ENCODE measurements at places on chromosomes 5 and 9. TPM values are rescaled to one million over a fixed set of nuclear protein-coding genes. Genes with fewer than 3 reads are reported as not detected.

GRCh38 chr9:116687754-116688135 is 640 bp downstream of the TRIM32 start:
- no peaks in the 10 kb centered on the region for H3K36me3 ChIP-seq
- H3K4me3 ChIP-seq: peak overlapping the region; percentile 81
- no peaks in the 10 kb centered on the region for H3K27me3 ChIP-seq
- H3K4me1 ChIP-seq: peaks cover 54% of the 10 kb centered on the region

GRCh38 chr9:26673261-26673660 is 219.3 kb downstream of the CAAP1 start:
- no peak overlapping the region for H3K27ac ChIP-seq
- H3K4me1 ChIP-seq: no peaks in the 10 kb centered on the region
- no peaks in the 10 kb centered on the region for H3K36me3 ChIP-seq
- H3K4me3 ChIP-seq: no peak overlapping the region
- no peak for DNase-seq

DNA sequence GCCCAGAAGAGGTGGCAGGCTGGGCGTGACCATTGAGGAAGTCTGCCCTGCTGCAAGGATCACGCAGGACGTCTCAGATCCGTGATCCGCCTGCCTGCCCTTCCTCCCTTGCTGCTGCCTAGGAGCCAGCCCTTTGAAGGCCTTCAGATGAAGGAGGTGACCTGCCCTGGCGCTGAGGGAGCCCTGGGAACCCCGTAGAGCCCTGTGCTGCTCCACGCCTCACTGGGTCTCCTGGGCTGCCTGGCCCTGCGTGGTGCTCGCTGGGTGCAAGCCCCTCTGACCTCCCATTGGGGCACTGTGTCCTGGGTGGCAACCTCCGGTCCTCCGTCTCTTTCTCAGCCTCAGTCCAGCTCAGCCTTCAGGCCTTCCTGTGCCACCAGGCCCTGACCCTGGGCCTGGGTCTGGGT is 295.3 kb upstream of the IRX4 start:
- no peak overlapping the region for H3K4me3 ChIP-seq
- no peaks in the 10 kb centered on the region for H3K4me1 ChIP-seq
- H3K27me3 ChIP-seq: no peaks in the 10 kb centered on the region
- no peaks in the 10 kb centered on the region for H3K36me3 ChIP-seq

DNA sequence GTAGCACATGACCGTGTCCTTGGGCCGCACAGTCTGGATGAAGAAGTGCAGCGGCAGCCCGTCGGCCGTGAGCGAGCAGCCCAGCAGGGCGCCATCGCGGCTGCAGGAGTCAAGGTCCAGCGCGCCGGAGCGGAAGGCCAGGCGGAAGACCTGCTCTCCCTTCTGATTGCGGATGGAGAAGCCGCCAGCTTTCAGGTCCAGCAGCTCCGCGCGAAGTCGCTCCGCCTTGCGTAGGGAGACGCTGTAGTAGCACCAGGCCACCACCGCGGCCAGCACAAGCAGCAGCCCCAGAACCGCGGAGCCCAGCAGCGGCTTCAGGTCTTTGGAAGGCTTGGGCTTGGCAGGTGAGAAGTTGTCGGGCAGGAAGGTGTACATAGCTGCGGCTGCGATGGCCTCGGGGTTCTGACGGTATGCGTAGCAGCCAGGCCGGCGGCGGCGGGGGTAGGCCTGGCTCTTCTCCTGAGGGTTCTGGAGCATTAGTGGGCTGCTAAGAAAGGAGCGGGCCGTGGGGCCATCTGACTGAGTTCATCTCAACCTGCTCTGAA is 4.2 kb downstream of the MYORG start:
- DNase-seq: no peak
- no peaks in the 10 kb centered on the region for H3K27me3 ChIP-seq
- no peaks in the 10 kb centered on the region for H3K36me3 ChIP-seq
- no peak overlapping the region for H3K4me3 ChIP-seq

- no peak overlapping the region for H3K4me3 ChIP-seq
- no peak overlapping the region for H3K27ac ChIP-seq
- no peaks in the 10 kb centered on the region for H3K27me3 ChIP-seq
- no peaks in the 10 kb centered on the region for H3K4me1 ChIP-seq
These were observed 51.4 kb upstream of the CHSY3 start for GRCh38 chr5:129852747-129853352.

Gene TOMM5
- 70.7 TPM for total RNA-seq

DNA sequence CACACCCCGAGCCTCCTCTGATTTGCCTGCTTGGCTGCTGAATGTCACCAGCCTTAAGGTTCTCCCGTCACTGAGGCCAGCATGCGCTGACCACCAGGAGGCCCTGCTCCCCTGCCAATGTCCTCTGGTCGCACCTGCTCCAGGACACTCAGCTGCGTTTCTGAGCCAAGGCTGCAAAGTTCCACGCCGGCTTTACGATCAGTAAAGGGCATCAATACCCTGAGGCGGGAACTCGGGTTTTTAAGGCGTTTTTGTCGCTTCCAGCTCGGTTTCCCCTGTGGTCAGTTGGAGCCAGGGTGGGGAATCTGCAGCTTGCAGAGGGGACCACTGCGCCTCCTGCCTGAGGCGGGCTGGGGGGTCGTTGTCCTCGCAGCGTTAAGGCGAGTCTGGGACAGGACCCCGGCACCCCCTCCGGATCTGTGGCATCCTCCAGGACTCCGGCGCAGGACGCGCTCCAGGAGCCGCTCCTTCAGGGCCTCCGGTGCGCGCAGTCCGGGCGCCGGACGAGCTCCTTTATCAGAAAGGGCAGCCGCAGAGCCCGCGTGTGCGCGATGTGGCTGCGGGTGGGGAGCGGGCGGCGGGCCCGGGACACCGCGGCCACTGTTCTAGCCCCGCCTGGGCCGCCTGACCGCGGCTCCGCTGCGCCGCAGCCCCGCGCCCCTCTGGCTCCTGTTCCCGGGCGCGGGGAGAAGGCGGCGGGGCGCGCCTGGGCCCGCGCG is 24.1 kb upstream of the FLT4 start:
- H3K36me3 ChIP-seq: no peaks in the 10 kb centered on the region
- peak; percentile 22 for DNase-seq
- H3K4me3 ChIP-seq: no peak overlapping the region
- H3K4me1 ChIP-seq: peaks cover 6% of the 10 kb centered on the region
- no peaks in the 10 kb centered on the region for H3K27me3 ChIP-seq
- H3K27ac ChIP-seq: no peak overlapping the region

Gene SV2C
- total RNA-seq: 3.4 TPM

Gene SELENOP
- total RNA-seq: 344 TPM

DNA sequence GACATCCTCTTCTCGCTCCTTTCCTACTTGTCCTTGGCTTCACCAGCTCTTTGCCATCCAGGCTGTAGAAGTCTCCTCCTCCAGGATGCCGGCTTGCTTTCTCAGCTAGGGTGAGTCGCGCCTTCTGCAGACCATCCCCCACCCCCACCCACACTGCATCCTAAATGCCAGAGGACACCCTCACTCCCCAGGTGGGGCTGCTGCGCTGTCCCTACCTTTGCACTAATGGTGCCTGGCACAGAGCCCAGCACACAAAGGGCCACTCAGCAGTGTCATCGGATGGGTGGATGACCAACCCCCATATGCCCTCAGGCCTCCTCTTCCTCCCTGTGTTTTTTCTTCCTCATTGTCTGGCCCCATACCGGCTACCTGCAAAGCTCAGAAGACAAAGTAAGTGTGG is 14.8 kb downstream of the IL9 start:
- no peak for DNase-seq
- peaks cover 5% of the 10 kb centered on the region for H3K4me1 ChIP-seq
- H3K27ac ChIP-seq: no peak overlapping the region
- no peak overlapping the region for H3K4me3 ChIP-seq
- H3K36me3 ChIP-seq: no peaks in the 10 kb centered on the region
- H3K27me3 ChIP-seq: no peaks in the 10 kb centered on the region

DNA sequence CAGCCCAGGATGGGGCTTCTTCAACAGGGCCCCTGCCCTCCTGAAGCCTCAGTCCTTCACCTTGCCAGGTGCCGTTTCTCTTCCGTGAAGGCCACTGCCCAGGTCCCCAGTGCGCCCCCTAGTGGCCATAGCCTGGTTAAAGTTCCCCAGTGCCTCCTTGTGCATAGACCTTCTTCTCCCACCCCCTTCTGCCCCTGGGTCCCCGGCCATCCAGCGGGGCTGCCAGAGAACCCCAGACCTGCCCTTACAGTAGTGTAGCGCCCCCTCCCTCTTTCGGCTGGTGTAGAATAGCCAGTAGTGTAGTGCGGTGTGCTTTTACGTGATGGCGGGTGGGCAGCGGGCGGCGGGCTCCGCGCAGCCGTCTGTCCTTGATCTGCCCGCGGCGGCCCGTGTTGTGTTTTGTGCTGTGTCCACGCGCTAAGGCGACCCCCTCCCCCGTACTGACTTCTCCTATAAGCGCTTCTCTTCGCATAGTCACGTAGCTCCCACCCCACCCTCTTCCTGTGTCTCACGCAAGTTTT is 23.6 kb downstream of the PCDHGC5 start:
- H3K4me1 ChIP-seq: peaks cover 81% of the 10 kb centered on the region
- no peak for DNase-seq
- H3K27ac ChIP-seq: peak overlapping the region; percentile 94

DNA sequence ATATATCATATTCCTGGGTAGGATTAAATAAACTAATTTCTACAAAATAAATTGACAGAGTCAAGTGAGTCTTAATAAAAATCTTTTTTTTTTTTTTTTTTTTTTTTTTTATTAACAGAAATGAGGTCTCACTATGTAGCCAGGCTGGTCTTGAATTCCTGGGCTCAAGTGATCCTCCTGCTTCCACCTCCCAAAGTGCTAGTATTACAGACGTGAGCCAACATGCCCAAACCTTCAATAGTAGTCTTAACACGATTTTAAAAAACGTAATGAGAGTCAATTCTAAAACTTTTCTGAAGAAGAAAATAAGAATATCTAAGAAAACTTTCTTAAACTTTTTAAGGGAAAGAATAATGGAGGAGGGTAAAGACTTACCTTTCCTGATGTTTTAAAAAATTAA is 84.2 kb downstream of the YIPF5 start:
- H3K4me1 ChIP-seq: peaks cover 12% of the 10 kb centered on the region
- H3K36me3 ChIP-seq: no peaks in the 10 kb centered on the region
- H3K27me3 ChIP-seq: no peaks in the 10 kb centered on the region
- DNase-seq: no peak

GRCh38 chr5:9139344-9139743 is 406.5 kb downstream of the SEMA5A start:
- no peaks in the 10 kb centered on the region for H3K36me3 ChIP-seq
- H3K4me1 ChIP-seq: no peaks in the 10 kb centered on the region
- H3K27ac ChIP-seq: no peak overlapping the region
- no peak overlapping the region for H3K4me3 ChIP-seq
- H3K27me3 ChIP-seq: no peaks in the 10 kb centered on the region

GRCh38 chr5:153136910-153137614 is 353.4 kb upstream of the GRIA1 start:
- no peaks in the 10 kb centered on the region for H3K4me1 ChIP-seq
- no peak overlapping the region for H3K4me3 ChIP-seq
- no peak for DNase-seq
- no peak overlapping the region for H3K27ac ChIP-seq

Gene PDCD1LG2
- total RNA-seq: 1.2 TPM

Gene GRIA1
- not detected for total RNA-seq

- H3K4me1 ChIP-seq: no peaks in the 10 kb centered on the region
- H3K4me3 ChIP-seq: no peak overlapping the region
- H3K27ac ChIP-seq: no peak overlapping the region
- H3K27me3 ChIP-seq: no peaks in the 10 kb centered on the region
- DNase-seq: no peak
These were observed 58.3 kb upstream of the TLX3 start for GRCh38 chr5:171250738-171251137.

Data from vagina (tissue), 2 donors.